Epithelial cell of umbilical artery (primary cell): ENCODE measurements at places on chromosomes 2 and 18. TPM values are rescaled to one million over a fixed set of nuclear protein-coding genes. Genes with fewer than 3 reads are reported as not detected.

Gene NEB
- 0.32 and 0.46 TPM in 2 replicates for total RNA-seq

Gene TCF4
- 194 and 235 TPM in 2 replicates for total RNA-seq

Gene ANAPC1
- total RNA-seq, result 59.1 and 60.8 TPM in 2 replicates

Gene SLC5A7
- not detected in 2 replicates for total RNA-seq

Gene UCN
- total RNA-seq, result 0.46 TPM in 1 of 2 replicates, not detected in the other

Gene ERICH2
- total RNA-seq, result not detected in 2 replicates

Gene GKN2
- not detected in 2 replicates for total RNA-seq
